ENCODE measurements at places on chromosomes 6 and 20.

GRCh38 chr6:147384737-147385710 lies 123.5 kb upstream of the SAMD5 start:
- no peak for DNase-seq

DNA sequence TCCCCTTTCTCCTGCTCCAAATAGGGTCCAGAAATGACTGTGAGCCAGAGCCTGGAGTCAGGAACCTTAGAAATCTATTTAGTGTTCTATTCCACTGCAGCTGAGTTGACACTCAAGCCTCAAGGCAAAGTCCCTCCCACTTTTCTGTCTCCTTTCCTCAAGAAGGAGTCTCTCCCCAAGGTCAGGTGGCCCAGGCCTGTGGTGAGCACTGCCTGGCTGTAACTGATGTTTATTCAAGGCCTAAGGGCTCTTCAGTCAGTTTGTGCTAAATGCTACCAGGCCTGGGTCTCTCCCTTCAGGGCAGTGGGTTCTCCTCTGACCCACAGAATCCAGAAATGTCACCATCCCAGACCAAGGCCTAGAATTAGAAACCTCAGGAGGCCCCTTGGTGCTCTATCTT lies 1042.9 kb upstream of the EPHA7 start:
- DNase-seq, result no peak

- no peak for DNase-seq
Observed at GRCh38 chr6:164184410-164184809, 769.9 kb downstream of the QKI start.

- no peak for DNase-seq
Observed at GRCh38 chr6:75532521-75532920, 38.9 kb upstream of the FILIP1 start.

- DNase-seq, result peak; percentile 50
Observed at GRCh38 chr20:11891077-11891775, 26.5 kb upstream of the BTBD3 start.

DNA sequence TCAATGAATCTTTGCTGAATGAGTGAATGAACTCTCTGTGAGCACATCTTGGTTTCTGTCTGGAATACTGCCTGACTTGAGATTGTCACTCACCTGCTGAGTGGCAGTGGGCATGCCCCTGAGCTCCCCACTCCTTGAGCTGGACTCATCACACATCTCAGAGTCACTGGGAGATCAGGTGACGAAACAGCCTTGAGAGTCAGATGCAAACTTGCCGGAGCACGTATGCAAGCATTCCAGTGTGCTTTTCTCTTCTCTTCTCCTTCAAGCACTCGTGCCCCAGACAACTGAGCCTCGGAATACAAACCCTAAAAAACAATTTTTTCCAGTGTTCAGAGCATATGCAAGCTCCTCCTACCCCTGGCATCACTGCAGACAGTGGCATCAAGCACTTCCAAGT lies 9.4 kb upstream of the BMP7 start:
- DNase-seq, result no peak

DNA sequence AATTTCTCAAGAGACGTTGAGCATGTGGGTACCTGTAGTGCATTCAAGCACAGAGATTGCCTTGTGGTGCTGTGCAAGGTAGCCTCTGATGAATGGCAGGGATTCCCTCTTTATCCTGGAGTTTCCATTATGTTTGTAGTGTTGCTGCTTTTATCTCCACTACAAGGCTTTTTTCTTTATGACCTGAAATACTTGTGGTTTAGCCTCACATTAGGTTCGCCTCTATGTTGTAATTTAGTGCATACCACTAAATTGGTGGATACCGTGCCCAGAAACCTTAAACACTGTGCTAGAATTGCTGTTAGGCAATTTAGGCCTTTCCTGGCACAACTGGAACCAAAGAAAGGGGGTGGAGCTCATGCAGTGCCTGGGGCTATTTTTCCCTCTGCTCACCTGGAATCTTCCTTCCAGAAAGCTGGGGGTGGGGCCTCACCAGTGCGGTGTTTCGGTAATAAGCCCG lies 76.8 kb downstream of the NCOA7 start:
- DNase-seq, result no peak

- no peak for DNase-seq
Observed at GRCh38 chr6:170173335-170173881, 117.5 kb downstream of the DLL1 start.

- DNase-seq, result no peak
Observed at GRCh38 chr6:142822842-142823241, 122.1 kb downstream of the HIVEP2 start.

- DNase-seq, result no peak
Observed at GRCh38 chr6:161744211-161745067, 470.6 kb upstream of the AGPAT4 start.

GRCh38 chr6:47105469-47106178 lies 63.5 kb upstream of the ADGRF1 start:
- DNase-seq, result no peak

- DNase-seq, result no peak
Observed at GRCh38 chr20:58695895-58696375, 3.3 kb downstream of the NPEPL1 start.

GRCh38 chr6:168309997-168310396 lies 9.6 kb downstream of the DACT2 start:
- no peak for DNase-seq

DNA sequence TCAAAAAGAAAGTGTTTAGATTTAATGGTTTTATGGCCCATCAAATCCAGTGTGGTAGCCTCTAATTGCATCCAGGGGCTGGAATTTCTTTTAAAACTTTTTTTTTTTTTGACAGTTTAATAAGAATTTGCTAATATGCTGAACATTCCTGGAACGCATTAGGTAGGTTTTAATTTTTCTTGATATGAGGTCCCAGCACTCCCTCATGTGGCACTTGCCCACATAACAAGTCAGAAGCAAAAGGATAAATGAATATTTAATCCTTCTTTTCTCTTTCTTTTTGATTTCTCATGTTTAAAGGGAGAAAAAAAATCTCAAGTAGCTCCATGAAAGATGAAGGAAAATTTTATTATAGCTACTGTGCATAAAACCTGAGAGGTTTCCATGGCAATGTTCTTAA lies 13.5 kb downstream of the HAO1 start:
- DNase-seq, result no peak

DNA sequence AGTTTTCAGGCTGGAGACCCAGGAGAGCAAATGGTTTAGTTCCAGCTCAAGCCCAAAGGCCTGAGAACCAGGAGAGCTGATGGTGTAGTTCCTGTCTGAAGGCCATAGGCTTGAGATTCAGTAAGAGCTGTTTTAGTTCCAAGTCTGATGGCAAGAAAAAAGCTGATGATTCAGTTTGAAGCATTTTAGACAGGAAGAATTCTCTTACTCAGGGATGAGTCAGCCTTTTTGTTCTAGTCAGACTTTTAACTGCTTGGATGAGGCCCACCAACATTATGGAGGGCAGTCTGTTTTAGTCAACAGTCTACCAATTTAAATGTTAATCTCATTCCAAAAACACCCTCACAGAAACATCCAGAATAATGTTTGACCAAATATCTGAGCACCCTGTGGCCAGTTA lies 2.5 kb downstream of the ZSCAN26 start:
- DNase-seq, result no peak

DNA sequence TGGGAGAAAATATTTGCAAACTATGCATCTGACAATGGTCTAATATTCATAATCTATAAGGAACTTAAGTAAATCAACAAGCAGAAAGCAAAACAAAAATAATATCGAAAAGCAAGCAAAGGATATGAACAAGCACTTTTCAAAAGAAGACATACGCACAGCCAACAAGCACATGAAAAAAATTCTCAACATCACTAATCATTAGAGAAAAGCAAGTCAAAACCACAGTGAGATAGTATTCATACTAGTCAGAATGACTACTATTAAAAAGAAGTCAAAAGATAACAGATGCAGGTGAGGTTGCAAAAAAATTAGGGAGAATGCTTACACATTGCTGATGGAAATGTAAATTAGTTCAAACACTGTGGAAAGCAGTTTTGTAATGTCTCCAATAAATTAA lies 410.2 kb downstream of the MMUT start:
- no peak for DNase-seq

DNA sequence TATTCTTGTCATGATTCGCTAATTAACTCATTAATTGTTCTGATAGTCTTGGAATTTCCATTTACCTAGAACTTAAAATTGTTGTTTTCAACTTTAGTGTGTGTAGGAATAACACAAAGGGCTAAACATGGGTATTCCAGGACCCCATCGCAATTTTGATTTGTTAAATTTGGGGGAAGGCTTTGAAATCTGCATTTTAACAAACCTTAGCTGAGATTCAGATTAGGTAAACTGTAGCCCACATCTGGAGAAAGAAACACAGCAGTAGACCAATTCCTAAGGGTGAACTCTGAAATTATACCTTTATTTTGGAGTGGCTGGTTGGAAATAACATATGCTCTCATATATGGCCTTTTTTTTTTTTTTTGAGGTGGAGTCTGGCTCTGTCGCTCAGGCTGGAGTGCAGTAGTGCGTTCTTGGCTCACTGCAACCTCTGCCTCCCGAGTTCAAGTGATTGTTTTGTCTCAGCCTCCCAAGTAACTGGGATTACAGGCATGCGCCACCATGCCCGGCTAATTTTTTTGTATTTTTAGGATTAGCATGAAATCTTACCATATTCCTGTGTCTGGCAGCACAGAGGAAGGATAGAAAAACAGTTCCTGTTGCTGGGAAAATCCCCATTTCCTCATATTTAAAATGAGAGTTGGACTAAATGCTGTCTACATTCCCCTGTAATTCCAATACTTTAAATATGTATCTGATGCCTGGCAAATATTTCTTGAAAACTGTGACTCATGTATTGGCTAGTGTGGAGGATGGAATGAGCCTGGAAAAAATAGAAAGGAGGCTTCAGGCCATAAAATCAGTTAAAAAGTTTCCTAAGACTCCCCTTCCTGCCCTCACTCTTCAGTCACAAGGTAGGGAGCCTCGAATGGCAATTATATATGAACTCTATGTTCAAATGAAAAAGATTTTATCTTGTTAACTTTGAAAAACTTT lies 96.7 kb upstream of the FAM184A start:
- no peak for DNase-seq

- DNase-seq, result no peak
Observed at GRCh38 chr6:45386501-45386900, 8.8 kb upstream of the SUPT3H start.

DNA sequence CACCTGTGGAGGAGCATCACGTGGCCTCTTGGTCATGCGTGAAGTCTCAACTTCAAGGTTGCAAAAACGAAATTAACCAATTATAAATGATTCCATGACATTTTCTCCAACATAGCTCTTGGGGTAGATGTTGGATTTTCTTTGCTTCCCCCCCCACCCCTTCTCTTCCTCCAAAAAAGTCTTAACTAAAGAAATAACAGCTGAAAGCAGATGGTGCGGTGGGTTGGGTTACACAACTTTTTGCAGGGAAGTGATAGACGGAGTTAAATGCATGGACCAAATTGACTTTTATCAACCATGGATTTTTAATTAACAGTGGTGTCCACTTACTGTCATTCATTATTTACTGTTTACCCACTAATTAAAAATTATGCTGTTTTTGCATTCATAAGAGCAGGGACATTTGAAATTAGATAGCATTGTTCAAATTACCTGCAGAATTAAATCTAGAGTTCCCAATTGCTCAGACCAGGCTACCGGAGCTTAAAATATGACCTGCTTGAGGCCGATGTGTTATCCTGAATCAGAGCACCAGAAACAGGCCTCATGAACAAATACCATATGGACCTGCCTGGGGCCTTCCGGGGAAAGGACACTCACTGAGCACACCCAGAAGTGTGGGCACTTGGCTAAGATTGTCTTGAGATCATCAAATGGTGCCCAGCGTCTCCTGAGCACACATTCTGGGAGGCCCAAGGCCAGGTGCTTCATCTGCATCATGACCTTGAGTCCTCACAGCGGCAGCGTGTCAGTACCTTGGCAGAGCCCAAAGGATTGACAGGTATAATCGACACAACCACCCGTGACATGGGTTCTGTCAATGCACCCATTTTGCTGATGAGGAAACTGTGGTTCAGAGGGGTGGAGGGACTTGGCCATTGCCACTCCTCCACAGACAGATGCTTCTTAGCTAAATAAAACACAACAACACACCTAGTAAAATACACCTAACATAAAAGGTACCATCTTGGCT lies 41.5 kb downstream of the APCDD1L start:
- no peak for DNase-seq

GRCh38 chr20:17525650-17526049 lies 5.5 kb downstream of the BFSP1 start:
- DNase-seq, result no peak

- no peak for DNase-seq
Observed at GRCh38 chr6:142413111-142413510, 111.3 kb downstream of the ADGRG6 start.
